NB4 (cell line): ENCODE measurements at places on chromosomes 6 and 20.
A peak's percentile ranks its signal among the peaks of the same experiment; 100 is the strongest.

- DNase-seq = peak; percentile 3
Measured at GRCh38 chr20:24361541-24361940, 107.9 kb upstream of the SYNDIG1 start.

- peak; percentile 69 for DNase-seq
Measured at GRCh38 chr6:42935322-42935721, 6.0 kb downstream of the CNPY3 start.

- DNase-seq = no peak
Measured at GRCh38 chr6:135212020-135212806, 31.1 kb downstream of the MYB start.

DNA sequence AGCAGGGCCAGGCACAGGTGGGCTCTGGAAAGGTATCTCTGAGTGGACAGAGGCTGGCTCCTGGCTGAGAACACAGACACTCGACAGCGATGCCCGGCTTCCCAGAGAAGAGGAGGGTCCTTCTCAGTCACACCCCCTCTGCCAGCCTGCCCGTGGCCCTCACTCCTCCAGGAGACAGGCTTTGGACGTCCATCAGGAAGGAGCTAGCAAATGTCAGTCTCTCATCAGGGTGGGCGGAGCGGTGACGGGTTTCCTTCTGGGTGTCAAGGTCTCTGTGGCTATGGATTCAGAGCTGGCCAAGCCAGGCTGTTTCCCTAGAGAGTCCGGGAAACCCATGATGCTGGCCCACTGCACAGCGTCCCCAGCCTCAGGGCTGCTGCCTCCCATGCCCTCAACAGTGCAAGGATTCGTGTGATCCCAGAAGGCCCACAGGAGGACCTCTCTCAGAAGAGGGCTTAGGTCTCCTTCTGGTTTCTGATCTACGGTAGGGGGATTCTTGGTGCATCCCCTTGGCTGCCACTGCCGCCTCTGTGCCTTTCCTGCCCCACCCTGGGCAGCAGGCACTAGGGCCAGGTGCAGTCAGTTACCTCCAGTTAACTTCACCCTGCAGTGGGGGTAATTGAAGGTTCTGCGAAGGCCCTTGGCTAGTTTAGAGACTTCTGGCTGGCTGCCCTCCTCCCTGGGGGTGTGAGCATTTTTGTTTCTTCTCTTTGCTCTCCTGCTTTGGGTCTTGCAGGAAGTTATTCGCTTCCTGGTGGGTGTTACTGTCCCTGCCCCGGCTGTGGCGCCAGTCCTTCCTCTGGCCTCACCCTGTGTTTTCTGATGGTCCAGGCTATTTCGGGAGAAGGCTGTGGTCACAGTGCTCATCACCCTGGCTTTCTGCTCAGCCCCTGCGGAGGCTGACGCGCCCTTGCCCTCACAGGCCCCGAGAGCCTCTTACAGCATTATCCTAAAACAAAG is 80.2 kb downstream of the CDH4 start:
- no peak for DNase-seq

DNA sequence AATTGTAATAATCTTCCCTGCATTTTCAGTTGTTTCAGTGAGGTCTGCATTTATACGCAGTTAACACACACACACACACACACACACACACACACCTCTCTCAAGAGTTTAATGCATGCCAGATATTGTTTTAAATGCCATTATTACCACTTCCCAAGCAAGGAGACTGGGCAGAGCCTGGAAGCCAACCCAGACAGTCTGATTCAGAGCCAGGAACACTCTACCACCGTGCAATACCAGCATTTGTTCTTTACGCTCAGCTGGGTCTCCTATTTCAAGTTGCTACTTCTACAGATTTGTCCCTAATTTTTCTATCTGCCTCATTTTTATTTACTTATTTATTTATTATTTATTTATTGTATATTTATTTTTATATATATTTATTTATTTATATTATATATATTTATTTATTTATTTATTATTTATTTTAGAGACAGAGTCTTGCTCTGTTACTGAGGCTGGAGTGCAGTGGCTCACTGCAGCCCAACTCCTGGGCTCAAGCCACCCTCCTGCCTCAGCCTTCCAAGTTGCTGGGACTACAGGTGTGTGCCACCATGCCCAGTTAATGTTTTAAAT is 68.4 kb downstream of the PCSK2 start:
- no peak for DNase-seq

DNA sequence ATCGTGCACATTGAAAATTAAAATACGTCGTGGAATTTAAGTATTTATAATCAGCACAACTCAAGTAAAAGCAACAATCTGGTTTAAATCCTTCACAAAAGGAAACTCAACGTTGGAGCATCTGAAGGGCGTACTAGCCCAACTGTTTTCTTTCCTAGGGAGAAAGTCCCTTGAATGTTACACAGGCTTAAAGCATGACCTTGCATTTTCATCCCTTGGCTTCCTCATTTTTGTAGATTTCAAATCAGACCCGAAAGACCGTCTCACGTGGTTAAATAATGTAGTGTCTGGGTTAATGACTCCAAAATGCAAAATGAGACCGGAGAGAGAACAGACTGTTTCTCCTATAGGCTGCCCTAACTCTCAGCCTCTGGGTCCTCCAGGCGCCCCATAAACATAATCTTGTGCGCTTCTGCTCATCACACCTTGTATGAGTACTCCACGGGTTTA is 249.2 kb upstream of the RREB1 start:
- DNase-seq = peak; percentile 88

DNA sequence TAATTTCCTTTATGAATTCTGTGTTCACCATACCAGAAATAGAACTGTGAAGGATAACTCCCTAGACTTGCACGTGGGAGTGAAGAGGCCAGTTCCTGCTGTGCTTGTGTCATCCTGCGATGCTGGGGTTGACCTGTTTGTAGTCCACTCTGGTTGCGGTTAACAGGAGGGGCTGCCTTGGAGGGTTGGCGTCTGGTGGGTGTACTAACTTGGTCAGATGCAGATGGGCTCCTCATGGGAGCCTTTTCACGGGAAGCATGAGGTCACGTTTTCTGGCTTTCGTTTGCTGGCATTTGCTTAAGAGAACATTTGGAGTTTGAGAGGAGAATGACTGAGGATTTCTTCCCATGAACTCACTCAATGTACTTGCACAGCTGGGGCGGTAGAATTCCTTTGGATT is 41.2 kb downstream of the IGF2R start:
- peak; percentile 44 for DNase-seq

DNA sequence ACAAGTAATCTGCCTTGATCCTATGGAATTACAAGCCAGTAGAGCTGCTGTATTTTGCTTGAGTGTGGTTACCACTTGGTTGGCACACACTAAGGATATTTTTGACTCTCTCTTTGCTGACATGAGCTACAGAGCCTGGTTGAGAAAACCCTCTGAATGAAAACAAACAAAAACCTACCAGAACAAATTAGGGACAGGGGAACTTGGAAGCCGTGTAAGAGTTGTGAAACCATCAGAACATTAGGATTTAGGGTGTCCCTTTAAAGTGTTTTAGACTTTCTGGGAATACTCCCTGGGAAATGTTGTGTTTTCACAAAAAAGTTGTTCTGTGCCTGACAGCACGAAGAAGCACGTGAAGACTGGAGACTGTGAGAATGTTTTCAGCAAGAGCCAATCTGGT is 20.5 kb upstream of the PDE7B start:
- DNase-seq = no peak

DNA sequence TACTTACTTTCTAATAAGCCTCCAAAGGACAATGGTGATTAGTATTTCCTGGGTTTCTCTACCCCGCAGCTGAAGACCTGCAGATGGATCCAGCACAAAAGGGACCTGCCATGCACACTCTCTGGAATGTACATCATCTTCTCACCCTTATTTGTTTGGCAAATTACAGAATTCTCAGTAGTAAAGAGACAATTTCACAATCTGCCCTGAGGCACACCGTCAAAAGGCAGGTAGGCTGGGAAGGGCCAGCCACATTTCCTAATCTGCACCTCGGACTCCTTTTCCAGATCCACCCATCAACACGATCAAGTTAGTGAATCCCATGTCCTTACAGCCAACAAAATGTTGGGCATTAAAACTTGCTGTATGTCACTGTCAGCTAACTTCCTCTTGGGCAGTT is 4.9 kb downstream of the OVOL2 start:
- no peak for DNase-seq

DNA sequence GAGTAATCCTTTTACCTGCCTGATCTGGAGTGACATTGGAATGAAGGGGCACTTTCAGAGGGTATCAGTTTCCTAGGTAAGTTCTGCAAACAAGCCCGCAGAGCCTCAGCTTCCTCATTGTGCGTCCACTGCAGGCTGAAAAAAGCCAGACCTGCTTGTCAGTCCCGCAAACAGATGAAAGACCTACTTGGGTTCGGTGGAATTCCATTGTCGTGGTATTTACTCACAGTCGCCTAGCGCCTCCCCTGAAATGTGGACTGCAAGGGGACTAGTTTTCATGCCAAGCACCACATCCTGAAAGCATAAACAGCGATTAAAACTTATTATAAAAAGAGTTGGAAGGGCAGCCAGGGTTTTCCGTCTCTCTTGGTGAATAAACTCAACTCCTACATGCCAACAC is 121.5 kb downstream of the PAX1 start:
- DNase-seq = no peak

DNA sequence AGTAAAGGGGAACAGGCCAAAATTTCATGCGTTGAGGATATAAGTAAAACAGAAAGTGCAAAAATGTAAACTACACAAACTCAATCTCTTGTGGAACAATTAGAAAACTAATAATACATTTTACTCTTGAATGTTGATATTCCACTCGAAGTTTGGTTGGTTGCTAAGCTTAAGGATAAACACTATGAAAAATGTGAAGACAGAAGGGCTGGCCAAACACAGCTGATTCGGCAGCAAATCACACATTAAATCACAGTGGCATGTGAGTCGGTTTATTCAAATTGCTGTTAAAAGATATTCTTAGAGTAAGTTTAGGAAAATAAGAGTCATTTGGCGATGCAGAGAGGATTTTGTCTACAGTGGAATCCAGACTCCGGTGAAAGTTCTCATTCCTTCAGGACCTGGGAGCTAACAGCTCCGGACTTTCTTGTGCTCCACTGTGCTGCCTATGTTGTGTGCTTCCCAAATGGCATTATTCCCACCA is 1.4 kb upstream of the EPM2A start:
- DNase-seq = peak; percentile 13

DNA sequence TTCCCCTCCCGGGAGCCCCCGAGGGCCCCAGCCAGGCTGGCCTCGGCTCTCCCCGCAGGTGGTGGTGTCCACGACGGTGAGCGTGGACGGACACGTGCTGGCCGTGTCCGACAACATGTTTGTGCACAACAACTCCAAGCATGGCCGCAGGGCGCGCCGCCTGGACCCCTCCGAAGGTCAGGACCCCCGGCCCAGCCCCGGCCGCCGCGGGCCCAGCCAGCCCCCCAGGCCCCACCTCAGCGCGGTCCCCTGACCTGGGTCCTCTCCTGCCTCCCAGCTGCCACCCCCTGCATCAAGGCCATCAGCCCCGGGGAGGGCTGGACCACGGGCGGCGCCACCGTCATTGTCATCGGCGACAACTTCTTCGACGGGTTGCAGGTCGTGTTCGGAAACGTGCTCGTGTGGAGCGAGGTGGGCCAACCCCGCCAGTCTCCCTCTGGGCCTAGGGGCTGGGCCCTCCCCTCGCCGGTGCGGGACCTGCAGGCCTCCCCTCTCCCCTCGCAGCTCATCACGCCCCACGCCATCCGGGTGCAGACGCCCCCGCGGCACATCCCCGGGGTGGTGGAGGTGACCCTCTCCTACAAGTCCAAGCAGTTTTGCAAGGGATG is 51.0 kb downstream of the CPXM1 start:
- no peak for DNase-seq

GRCh38 chr6:110738899-110739365 is 76.3 kb downstream of the CDK19 start:
- DNase-seq = peak; percentile 79

- DNase-seq = no peak
Measured at GRCh38 chr6:123509112-123509511, 127.6 kb downstream of the TRDN start.

DNA sequence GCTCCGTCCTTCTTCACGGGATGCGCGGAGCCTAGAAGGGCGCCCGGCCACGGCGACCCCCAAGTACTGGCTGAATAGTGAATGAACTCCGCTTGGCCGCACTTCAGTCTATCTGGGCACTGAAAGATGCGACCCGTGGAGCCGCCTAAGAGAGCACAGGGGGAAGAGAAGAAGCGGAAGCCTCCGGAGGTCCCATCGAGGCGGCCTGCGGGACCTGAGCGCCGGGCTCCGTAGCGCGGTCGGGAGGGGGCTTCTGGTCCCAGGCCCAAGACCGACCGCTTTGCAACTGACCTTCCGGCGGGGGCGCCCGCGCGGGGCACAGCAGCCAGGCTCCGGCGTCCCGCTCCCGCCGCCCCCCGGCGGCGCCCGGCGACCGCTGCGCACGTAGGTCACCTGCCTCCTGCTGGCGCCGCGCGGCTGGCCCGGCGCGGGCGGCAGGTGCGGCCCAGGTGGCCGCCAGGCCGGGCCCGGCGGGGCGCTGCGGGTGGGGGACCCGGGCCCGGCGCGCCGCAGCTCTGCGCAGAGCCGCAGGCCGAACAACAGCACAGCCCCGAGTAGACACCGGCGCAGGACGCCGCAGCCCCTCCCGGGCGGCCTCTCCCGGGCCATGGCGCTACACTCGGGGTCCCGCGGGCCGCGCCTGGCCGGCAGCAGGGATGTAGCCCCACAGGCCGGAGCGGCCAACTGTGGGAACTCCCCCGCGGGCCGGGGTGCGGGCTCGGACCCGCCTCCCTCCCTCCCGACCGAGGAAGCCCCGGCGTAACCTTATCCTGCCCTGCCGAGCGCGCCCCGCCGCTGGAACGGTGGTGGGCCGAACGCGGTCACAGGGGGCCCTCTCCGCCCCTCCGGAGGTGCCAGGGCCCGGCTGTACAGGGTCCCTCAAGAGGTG is at the start of gene METTL24:
METTL24 (minus strand) TSS at position 686 of the 889 bp plus-strand sequence; CDS start at position 609, 77 bp downstream.
- DNase-seq = peak; percentile 4

- DNase-seq = no peak
Measured at GRCh38 chr6:151704383-151704782, 103.1 kb upstream of the ESR1 start.
